GM23338 (cell line): ENCODE measurements at places on chromosomes 7 and 10. TPM values are rescaled to one million over a fixed set of nuclear protein-coding genes. Genes with fewer than 3 reads are reported as not detected.

The THAP5 gene
- 32.3 and 36.0 TPM in 2 replicates for total RNA-seq

The FANK1 gene
- 0.69 TPM in 1 of 2 replicates, not detected in the other for total RNA-seq

DNA sequence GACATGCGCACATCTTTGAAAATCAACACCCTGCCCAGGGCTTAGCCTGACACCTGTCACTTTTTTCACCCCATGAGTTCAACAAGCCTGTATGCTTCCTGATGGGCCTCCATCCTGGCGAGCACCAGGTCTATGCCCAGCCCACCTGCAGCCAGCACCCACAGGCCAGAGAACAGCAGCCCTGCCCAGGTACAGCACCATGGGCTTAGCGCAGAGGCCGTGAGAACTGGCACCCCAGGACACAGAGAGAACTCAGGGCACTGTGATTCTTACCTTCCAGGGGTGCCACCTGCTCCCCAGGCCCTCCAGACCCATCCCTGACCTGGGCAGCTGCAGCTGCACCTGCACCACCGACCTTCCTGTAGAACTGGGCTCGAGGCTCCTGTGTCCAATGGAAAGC lies 536.6 kb downstream of the TCERG1L start:
- no peak for DNase-seq

GRCh38 chr10:12729885-12730284 lies 271.6 kb downstream of the CCDC3 start:
- DNase-seq = peak; percentile 86

DNA sequence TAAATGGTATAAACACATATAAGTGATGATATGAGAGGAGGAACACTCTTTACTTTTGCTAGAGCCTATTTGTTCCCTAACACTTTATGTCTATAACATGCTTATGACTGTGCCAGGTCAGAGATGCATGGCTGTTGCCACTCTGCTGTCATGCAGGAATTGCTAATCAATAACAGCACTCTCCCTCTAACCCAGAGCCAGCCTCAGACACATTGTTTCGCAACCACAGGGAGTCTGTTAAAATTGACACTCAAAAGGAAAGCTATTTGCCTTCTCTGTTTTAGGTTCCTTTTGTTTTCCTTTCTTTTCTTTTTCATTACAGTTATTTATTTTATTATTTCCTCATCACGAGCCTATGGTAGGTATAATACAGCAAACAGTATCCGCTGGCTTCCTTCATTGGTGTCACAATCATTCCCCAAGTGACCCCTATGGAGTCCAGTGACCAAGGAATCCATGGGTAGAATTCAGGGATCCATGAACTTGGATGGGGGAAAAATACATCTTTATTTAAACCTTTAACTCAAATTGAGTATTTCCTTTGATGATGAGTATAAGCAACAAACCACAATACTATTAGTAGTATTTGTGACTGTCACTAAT lies 6.8 kb downstream of the PON2 start:
- DNase-seq = peak; percentile 41

DNA sequence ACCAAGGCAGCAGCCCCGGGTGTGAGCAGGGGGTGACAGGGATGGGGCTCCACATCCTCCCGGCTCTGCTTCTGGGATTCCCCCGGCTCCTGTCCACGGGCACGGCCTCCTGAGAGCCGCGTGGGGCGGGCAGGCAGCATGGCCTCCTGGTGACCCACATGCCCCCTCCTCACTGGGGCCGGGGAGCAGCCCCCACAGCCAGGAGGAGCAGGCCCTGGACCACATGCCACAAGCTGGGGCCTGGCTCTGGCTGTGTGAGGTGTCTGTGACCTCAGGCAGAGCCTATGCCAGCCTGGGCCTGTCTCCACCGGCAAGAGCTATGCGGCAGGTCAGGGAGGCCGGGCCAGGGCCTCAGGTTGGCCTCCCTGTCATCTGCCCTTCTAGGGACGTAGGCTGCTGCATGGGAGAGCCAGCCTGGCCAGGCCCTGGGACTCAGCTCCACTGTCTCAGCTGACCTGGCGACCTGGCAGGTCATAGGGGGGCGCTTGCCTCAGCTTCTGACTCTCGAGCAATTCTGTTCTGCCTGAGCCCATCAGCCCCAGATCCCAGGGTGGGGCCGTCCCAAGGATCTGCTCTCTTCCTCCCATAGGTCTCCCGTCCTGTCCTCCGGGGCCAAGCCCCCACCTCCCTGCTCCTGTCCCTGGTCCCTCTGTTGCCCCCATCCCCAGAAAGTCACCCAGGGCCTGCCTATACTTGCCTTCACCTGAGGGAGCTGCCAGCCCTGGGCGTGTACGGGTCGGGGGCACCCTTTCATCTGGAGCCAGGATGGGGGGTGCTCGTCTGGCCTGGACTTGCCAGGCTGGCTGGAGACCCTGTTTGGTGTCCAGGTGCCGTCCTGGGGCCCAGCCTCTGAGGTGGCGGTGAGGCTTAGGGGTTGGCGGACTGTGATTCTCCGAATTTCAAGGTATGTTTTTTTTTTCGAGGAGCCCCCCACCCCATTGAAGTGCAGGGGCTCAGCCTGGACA lies 3.9 kb upstream of the TMEM184A start:
- DNase-seq = no peak

The PDZD7 gene
- total RNA-seq = 1.7 and 2.3 TPM in 2 replicates

The GPR85 gene
- 0.35 and 0.47 TPM in 2 replicates for total RNA-seq

DNA sequence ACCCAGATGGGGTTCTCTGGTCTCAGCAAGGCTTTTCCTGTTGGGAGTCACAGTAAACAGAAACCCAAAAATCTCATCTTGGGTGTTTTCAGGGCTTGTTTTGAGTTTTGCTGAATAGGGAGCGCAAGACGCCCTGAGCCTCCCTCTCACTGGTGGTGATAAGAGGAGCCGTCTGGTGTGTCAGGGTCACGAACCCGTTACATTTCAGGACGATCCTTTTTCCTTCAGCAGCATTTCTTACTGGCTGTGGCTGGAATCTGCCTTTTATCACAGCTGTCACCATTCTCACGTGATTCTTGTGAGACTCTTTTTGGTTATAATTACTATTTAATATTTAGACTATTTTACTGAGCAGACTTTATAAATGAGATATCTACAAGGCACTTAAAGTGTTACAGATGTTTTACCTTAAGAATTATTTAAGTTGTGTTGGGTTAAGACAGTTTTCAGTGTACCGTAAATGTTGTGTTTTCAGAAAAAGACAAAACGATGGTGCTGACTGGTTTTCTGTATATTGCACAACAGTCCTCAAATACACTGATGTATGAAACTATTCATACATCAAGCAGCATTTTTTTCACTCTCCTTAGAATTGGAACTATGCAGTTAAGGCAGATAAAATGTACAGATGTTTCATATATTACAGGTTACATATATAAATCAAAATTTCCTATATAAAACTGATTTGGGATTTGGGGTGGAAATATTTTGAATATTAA lies 2.2 kb upstream of the GET4 start:
- DNase-seq = no peak

The SLC13A1 gene
- not detected in 2 replicates for total RNA-seq

GRCh38 chr10:115981081-115981480 lies 291.9 kb downstream of the GFRA1 start:
- no peak for DNase-seq

- no peak for DNase-seq
Measured at GRCh38 chr7:150358433-150358832, 10.2 kb upstream of the REPIN1 start.

DNA sequence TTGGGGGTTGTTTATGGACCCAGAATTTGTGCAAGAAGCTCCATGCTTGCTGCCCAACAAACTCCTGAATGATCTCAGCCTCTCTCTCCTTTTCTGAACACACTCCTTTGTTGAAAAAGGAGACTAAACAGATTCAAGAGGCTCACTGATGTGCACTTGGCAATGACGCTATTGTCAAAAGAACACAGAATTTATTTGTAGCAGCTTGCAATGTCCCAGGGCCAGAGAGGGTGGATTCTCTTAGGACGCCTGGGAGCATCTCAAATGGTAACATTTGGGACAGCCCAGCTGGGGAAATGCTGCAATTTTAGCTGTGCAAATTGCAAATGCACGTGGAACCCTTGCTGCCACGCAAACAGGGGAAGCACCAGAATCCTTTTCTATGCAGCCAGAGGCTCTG lies 79.9 kb downstream of the GPR26 start:
- DNase-seq = no peak

- no peak for DNase-seq
Measured at GRCh38 chr10:96138102-96138501, 8.0 kb downstream of the ZNF518A start.

- DNase-seq = no peak
Measured at GRCh38 chr7:155540553-155540952, 5.8 kb downstream of the CNPY1 start.

The RBP3 gene
- total RNA-seq = not detected in 2 replicates

DNA sequence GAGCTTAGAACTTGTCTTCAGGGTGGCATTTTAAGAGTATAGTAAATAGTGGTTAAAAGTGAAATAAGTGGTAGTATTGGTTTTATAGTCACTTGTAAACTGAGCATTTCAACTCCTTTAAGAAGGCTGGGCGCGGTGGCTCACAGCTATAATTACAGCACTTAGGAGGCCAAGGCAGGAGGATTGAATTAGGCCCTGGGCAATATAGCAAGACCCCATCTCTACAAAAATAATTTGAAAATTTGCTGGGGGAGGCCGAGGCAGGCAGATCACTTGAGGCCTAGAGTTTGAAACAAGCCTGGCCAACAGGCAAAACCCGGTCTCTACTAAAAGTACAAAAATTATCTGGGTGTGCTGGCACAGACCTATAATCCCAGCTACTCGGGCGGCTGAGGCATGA lies 64.4 kb upstream of the BAMBI start:
- DNase-seq = no peak

The ADIRF gene
- total RNA-seq = not detected in 2 replicates

DNA sequence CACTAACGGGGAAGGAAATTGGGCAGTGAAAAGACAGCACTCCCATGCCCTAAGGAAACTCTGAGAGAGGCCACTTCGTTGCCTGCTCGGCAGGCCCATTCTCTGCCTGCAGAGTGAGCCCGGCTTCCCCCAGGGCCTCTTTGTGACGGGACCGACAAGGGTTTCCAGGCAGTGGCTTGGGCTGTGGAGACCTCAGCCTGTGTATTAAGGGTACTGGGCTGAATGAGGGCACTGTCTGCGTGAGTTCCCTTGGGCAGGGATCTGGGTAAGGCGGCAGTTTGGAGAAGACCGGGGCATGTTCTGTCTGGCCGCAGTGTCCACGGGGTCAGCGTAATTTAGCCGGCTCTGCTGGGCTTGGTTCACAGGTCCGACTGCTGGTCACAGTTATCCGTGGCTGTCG lies 237.2 kb downstream of the MGMT start:
- no peak for DNase-seq

- DNase-seq = no peak
Measured at GRCh38 chr10:71089162-71089561, 123.2 kb upstream of the UNC5B start.

DNA sequence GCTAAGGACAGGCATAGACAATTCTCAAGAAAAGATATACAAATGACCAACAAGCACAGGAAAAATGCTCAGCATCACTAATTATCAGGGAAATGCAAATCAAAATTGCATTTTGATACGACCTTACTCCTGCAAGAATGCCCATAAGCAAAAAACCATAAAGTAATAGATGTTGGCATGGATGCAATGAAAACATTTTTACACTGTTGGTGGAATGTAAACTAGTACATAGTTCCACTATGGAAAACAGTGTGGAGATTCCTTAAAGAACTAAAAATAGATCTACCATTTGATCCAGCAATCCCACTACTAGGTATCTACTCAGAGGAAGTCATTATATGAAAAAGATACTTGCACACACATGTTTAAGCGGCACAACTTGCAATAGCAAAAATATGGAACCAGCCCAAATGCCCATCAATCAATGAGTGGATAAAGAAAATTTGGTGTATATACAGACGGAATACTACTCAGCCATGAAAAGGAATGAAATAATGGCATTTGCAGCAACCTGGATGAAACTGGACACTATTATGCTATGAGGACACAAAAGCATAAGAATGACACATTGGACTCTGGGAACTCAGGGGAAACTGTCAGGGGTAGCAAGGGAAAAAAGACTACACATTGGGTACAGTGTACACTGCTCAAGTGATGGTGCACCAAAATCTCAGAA lies 59.3 kb downstream of the DGKI start:
- no peak for DNase-seq

GRCh38 chr10:27618906-27619305 lies 114.8 kb downstream of the RAB18 start:
- DNase-seq = no peak

The TUBB8 gene
- total RNA-seq = 1.1 and 1.4 TPM in 2 replicates

DNA sequence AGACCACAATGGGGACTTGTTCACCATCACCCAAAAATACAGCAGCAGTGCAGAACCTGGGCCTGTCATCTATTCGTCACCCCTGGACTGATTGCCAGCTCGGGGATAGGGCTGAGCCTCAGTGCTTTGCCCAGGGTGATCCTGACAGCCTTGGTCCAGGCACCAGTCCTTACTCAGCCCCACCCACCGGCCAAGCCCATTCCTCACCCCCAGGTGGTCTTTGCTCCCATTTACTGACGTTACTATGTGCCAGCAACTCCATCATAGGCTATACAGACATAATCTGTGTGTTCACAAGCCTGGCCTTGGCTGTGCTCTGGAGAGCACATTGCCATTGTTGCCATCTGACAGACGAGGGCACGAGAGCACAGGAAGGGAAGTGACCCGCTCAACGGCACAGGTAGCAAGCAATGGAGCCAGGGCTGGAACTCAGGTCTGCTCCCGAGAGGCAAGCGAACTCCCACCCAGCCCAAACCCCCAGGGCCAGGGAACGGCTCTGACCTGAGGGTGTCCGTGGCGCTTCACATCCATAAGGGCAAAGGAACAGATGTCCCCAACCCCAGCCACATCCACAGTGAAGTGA lies 6.8 kb downstream of the ATG9B start:
- no peak for DNase-seq

The SPOCK2 gene
- total RNA-seq = 2.6 and 3.6 TPM in 2 replicates

DNA sequence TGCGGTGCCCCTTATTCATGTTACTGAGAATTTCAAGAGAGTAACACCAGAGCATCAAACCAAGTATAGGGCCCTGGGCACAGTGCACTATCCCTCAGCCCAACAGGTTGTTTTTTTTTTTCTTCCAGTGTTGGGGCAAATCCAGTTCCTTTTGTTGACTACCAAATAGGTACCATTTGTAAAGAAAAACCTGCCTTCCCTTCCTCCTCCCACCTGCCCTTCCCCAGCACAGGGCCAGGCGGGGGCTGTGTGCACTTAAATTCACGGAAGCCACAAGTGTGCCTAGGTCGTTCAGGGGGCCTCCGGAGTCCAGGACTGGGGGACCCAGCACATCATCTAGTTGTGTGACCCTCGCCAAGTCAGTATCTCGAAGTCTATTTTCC lies 595 bp upstream of the SFXN4 start:
- no peak for DNase-seq

- no peak for DNase-seq
Measured at GRCh38 chr7:122467661-122468449, 163.3 kb upstream of the FEZF1 start.

DNA sequence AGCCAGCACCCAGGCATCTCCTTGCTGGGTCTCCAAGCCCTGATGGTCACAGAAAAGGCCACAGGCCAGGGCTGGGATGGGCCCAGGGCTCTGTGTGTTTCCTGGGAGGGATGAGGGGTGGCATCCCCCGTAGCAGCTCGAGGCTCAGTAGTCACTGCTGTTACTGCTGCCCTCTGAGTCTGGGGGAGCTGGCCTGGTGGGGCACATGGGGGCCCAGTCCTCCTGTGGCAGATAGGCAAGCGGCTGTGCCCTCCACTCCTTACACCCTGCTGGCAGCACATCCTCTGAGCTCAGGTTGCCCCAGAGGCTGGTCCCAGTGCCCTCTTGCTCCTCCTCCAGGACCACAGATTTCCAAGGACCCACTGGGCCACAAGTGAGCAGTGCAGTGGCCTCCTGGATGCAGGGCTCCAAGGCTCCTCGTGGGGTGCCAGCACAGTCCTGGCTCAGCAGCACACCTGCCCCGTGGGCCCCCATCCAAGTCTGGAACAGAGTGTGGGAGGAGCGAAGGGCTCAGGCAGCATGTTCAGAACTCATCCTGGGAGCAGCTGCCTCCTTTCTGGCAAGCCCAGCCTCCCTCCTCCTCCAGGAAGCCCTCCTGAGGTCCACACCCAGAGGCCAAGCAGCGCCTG lies 31.5 kb upstream of the TUBB8 start:
- no peak for DNase-seq
